ENCODE measurements at places on chromosomes 7 and 10.

GRCh38 chr7:82162289-82162688 lies 281.3 kb downstream of the CACNA2D1 start:
- DNase-seq = no peak

- no peak for DNase-seq
Observed at GRCh38 chr10:94105226-94105625, 111.5 kb downstream of the PLCE1 start.

GRCh38 chr7:102843850-102844249 lies 69.0 kb upstream of the LRRC17 start:
- DNase-seq = no peak

DNA sequence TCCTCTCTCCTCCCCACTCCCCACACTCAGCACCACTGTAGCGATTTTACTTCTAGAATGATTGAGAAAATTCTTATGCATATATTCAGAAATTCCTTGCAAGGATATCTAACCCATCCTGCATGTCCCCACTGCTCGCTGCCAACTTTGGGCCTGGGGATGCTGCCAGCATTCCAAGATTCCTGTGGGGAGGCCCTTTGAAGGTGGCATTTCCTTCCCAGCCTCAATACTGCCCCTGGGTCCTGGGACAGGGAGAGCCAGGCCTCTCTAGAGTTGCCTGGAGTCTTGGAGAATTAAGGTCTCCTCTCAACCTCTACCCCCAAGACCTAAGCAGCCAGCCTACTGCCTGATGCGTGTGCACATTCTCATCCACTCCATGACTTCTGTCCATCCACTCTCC lies 303.5 kb downstream of the NEBL start:
- no peak for DNase-seq

GRCh38 chr10:35246770-35247343 lies 89.5 kb upstream of the CCNY start:
- DNase-seq = no peak

DNA sequence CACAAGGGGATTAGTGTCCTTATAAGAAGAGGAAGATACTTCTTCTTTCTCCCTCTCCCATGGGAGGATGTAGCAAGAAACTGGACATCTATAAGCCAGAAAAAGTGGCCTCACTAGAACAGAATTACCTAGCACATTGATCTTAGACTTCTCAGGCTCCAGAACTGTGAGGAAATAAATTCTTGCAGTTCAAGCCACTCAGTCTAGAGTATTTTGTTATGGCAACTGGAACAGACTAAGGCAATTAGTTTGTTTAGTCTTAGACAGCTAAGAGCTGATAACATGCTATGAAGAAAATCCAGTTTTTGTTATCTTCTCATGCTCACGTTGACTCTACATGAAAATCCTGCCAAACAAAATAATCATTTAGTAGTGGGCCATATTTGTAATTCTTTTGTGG lies 627.6 kb upstream of the PHF14 start:
- DNase-seq = no peak

GRCh38 chr7:80450621-80451308 lies 61.1 kb downstream of the GNAT3 start:
- DNase-seq = no peak

DNA sequence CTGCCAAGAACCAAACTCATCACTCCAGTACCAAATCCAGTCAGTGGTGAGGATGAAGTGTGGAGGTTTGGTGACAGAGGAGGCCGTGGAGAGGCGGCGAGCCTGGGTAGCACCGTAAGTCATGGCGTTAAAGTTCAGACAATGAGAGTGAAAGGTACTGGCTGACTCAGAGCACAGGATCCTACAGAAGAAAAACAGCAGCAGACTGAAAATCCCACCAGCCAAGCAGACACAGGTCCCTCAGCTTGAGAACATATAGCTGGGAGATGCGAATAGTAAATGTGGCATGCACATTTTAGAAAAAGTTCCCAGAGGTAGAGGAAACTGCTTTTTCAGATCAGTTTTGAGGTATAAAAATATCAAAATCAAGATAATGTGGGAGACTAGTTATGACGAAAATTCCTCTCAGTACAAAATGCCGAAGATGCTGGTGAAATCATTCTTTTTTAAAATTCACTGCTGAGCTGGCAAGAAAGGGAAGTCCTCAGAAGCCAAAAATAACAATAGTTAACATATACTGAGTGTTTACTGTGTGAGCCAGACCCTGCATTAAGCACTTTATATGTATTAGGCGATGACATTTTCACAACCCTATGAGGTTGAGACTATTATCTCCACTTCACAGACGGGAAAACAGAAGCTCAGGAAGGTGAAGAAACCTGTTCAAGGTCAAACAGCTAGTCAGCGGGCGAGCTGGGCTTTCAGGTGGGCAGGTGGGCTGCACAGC lies 20.9 kb downstream of the PARP12 start:
- no peak for DNase-seq

DNA sequence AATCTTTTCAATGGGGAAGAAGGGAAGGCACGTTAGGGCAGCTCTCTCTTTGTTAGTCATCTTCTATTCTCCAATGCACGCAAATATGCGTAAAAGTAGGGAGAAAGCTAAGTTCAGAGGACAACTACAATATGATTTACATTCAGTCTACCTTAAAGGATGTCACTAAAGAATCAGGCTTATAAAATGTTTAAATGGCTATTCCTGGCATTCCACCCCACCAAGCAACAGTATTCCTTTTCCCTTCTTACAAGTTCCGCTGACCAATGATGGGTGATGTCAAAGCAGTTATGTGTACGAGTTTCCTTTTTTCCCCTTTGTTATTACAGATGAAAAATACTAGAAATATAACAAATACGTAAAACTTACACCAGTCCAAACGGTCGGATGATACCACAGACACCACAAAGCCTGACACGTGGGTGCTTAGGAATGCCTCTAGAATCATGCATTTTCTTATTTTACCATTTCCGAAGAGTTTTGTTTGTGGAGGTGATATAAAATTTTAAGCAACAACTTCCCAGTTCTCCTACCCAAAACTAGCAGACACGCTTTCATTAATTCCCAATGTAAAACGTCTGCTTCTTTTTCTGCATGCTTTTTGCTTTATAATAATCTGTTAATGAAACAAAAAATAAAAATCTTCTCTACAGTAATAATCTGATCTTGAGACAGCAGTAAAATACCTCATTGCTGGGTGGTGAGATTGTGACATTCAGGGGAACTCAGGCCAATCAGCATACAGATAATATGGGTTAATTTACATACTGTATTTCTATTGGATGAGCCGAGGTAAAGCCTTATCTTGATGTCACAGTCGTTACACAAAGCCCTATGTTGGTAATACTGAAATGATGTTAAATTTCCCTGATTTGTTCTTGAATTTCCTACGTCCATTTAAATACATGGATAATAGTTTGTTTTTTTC lies 708 bp upstream of the GPR85 start:
- peak; percentile 58 for DNase-seq

DNA sequence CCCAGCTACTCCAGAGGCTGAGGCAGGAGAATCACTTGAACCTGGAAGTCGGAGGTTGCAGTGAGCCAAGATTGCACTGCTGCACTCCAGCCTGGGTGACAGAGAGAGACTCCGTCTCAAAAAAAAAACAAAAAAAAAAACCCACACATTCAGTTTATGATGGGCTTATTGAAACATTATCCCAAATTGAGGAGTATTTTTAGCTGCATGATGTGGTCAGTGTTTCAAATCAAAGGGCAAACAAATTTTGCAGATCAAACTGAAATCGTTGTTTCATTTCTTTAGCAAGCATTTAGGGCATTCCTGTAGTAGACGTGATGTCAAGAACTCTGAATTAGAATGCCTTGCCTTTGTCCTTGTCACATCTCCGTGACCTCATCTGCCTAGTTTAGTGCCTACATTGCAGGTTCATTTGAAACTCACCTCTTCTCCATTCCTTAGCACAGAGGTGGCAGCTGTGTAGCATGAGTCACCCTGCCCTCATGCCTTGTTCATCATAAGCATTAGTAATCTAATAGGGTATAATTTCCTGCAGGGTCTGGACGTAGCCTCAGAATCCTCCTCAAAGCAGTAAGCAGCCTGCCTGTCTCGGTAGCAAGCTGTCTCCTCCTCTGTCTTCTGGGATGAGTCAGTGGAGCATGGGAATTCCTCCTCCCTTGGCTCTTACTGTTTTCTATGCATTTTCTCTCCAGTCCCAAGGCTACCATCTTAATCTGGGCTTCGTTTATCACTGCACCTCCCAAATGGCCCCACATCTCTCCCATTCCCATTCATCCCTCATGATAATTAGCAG lies 73.8 kb downstream of the CUL1 start:
- peak; percentile 100 for DNase-seq

GRCh38 chr10:114453576-114453975 lies 49.3 kb upstream of the AFAP1L2 start:
- DNase-seq = no peak

DNA sequence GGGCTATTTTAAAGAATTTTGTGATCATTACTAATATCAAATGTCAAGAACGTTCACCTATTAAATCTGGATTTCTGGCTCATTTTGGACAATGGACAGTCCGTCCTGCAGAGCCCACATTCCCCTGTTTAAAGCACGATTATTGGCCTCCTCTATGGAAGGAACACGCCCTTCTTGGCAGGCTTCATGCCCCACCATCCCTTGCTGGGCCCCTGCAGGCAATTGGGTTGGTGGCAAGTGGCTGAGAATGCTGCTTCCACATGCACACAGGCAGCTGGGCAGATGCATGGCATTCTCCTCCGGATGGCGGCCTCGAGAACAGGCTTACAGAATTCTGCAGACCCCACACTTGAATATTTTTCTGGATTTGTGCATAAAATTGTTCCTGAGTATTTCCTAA lies 305.8 kb upstream of the MKI67 start:
- no peak for DNase-seq

DNA sequence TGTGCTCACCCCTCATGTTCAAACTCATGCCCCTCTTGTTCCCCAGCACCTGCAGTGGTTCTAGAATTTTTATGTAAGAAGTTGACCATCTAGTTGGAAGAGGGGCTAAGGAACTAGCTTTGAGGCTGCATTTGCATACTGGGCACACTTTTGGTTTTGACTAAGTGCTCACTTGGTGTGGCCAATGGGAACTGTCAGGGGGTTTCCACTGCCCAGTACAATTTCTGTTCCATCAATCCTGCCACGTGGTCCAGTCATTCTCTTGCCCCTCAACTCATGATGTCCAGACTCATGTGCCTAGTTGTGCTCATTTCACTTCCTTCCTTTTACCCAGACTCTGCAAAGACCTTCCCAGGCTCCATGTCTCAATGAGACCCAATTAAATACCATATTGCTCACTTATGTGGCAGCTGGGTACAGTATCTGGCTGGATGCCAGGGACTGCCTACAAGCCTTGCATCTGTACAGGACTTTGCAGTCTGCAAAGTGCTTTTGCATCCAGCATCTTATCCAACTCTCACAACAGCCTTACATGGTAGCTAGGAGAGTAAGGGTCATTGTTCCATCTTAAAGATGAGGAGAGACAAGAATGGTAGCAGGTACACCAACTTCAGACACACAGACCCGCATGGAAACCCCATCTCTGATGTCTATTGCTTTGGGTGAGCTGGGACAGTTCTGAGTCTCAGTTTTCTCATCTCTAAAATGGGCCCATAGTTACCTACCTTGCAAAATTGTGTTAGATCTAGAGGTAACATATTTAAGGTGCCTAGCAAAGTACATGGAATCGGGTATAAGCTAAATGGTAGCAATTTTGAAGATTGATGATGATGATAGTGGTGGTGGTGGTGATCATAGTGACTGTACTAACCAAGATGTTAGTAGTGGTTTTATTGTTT lies 30.1 kb upstream of the KCNMA1 start:
- DNase-seq = no peak

DNA sequence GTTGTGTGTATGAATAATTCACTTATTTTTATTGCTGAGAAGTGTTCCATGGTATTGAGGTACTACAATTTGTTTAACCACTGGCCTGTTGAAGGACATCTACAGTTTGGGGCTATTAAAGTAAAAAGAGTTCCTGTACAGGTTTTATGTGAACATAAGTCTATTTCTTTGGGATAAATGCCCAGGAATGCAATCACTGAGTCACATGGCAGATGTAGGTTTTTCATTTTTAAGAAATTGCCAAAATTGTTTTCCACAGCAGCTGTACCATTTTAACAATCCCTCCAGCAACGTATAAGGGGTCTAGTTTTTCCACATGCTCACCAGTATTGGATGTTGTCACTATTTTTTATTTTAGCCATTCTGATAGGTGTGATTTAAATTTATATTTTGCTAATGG lies 243.9 kb downstream of the TNS3 start:
- DNase-seq = no peak

DNA sequence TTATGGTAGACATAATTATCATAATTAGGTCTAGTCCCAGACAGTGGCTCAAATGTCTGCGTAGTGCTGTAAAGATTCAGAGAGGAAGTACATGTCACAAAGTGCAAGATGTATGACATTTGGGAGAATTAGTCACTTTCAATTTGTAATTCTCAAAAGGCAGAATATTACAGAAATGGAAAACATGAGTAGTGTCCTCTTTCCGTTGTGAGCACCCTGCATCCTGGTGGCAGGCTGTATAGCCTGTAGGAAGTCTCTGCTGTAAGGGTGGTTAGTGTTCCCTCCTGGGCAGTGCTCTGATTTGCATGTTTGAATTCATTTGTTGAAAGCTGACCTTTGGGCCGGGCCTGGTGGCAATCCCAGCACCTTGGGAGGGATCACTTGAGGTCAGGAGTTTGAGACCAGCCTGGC lies 17.0 kb downstream of the CDK14 start:
- no peak for DNase-seq

DNA sequence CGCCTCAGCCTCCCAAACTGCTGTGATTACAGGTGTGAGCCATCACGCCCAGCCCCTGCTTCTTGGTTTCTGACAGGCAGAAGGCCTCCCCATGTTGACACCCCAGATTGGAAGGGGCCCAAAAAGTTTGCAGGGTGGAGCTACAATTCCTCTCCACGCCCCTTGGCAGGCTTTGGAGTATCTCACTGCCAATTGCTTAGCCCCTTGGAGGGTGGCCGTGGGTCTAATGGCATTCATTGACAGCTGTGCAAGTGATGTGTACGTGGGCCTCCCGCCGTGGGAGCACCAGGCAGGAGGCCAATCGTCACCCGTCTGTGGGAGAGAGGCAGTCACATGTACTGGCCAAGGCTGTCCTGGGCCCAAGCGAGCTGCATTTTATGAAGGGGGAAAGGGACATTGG lies 73.7 kb upstream of the PPIF start:
- DNase-seq = no peak

- DNase-seq = peak; percentile 70
Observed at GRCh38 chr7:104883718-104884452, 130.1 kb upstream of the KMT2E start.

DNA sequence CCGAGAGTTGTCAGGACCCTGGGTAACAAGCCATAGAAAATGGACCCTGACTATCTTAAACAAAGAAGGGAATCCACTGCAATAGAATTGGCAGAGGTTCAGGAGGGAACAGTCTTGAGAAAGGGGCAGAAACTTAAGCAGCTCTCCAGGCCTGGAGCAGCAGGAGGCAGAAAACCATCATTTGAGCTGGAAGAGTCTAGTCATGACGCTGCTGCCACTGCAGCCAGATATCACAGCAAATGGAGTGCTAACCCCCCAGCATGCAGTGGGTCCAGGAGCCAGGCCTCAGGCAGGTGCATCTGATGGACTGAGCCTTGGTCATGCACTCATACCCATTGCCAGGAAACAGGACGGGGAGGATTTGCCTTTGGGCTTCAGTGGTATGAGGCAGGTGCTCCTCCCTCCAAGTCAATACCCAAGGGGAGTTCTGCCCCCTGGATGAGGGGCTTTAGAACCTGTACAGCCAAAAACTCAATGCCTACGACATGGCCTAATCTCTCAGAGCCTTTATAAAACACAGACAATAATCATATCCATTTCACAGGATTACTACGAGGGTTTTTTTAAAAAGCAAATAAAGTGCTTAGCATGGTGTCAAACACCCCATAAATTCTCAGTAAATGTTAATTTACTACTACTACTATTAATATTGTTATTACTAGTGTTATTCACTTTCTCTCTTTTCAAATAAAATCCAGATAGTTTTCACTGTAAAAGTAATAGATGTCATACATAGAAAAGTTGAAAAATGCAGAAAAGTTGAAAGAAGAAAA lies 30.7 kb downstream of the DUSP5 start:
- DNase-seq = no peak
